ENCODE measurements at places on chromosomes 7 and 10. TPM values are rescaled to one million over a fixed set of nuclear protein-coding genes. Genes with fewer than 3 reads are reported as not detected.

Gene ITGA8
- not detected for total RNA-seq

Gene MYH16
- total RNA-seq = not detected

Gene HIP1
- total RNA-seq = 2.6 TPM

Gene PPP1R17
- total RNA-seq = not detected

Gene AP1S1
- total RNA-seq = 11.7 TPM

Gene TSPAN12
- total RNA-seq = not detected

Gene PKD1L1
- 0.77 TPM for total RNA-seq

DNA sequence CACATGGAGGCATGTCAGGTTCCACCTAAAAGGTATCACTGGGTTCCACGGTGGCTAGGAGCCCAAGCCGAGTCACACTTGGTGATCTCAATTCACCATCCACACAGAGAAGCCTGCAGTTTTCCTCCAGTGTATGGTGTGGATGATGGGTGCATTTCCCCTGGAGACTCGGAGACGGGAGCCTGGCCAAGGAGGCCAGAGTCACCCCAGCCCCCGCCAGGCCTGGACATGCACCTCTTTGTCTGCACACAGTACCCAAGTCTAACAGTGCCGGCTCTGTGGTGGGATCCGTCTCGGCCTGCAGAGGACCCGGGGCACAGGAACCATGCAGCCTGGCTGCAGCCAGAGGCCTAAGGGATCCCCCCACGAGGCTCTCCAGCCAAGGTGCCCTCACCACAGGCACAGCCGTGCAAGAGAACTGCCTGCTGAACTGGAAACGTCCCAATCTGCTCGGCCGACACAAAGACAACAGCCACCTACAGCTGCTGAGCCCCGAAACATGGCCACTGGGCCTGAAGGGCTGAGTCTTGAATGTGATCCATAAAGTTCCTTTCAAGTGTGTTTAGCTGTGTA is 75.2 kb downstream of the DIP2C start:
- no peak for DNase-seq

DNA sequence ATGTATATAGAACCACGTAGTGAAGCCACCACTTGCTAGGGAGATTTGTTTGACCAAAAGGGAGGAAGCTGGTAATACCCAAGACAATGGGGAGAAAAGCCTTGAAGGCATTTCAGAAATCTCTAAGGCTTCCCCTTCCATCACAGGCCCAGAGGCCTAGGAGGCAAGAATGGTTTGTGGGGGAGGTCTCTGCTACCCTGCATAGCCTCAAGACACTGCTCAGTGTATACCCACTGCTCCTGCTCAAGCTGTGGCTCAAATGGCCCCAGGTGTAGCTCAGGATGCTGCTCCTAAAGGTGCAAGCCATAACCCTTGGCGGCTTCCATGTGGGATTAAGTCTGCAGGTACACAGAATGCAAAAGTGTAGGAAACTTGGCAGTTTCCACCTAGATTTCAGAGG is 1105.8 kb downstream of the GATA3 start:
- DNase-seq = no peak

- DNase-seq = no peak
These were observed 745.4 kb downstream of the PHTF2 start for GRCh38 chr7:78543976-78544375.

- no peak for DNase-seq
These were observed 10.0 kb upstream of the TLX1 start for GRCh38 chr10:101120884-101121653.

GRCh38 chr7:41624818-41625217 is 78.1 kb downstream of the INHBA start:
- no peak for DNase-seq

- no peak for DNase-seq
These were observed 70.0 kb downstream of the ATRNL1 start for GRCh38 chr10:115163129-115163528.

GRCh38 chr7:22571766-22572165 is 71.8 kb upstream of the STEAP1B start:
- no peak for DNase-seq

GRCh38 chr7:70812511-70812910 is 319.4 kb upstream of the GALNT17 start:
- no peak for DNase-seq

DNA sequence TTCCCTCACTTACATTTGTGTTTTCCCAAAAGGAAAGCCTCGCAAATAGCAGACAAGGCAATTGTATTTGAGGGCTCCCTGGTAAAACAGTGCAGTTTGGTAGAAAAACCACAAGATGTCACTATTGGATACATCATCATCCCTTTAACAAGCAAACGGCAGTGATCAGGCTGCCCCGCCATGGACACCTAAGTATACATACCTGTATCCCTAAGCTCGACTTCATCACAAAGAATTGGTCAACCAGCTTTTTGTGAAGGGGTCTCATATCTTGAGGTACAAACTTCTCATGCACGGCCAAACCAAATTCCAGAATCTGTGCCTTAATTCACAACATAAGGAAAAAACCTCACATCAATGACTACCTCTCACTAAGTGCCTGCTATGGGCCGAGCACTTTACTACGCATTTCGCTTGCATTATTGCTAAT is 179.5 kb upstream of the IMMP2L start:
- DNase-seq = no peak

- DNase-seq = no peak
These were observed 49.7 kb downstream of the OAT start for GRCh38 chr10:124369066-124369465.

- DNase-seq = no peak
These were observed 524.8 kb upstream of the TPK1 start for GRCh38 chr7:145360511-145361100.

DNA sequence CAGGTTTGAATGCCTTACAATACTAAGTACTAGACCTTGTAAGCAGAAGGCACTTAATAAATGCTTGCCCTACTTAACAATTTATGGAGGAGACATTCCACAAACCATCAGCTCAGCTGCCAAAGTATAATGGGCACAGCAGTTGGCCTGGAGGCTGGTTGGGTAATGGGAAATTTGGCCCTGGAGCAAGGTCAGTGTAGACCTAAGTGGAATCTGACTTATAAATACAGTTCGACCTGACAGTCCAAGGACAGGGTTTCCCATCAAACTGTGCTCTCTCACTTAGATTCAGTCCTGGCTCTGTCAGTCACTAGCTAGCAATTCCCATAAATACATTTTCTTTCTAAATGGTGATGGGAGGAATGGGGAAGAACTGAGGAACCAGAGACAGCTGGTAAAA is 62.6 kb upstream of the ABCB4 start:
- DNase-seq = no peak

DNA sequence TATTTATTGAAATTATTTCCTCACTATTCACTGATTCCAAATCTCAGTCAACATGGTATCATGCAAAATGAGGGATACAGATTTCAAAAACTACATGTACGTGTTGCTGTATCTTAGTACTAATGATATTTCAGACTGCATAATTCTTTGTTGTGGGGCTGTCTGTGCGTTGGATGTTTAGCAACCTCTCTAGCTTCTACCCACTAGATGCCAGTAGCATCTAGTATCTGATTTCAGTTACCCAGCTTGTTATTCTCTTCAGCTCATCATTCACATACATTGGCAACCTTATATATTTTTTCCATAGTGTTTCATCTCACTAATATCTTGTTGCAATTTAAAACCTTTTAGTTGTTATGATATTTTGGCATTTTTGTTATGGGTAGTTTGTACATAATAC is 22.5 kb upstream of the WASL start:
- no peak for DNase-seq

DNA sequence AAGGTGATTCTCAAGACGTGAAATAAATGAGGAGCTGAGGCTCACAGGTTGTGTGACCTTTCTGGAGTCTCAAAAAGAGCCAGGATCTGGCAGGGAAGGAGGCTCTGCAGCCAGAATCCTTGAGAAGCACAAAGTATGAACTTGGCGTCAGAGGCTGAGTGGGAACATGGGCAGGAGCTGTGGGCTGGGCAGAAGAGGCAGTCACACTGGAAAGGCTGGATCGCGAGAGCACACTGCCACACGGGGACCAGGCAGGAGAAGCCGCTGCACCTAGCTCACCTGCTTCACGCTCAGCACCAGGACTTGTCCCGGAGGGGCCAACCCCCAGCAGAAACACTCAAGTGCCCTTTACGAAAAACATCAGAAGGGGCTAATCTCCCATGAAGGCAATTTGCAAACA is 535.0 kb downstream of the TNS3 start:
- DNase-seq = no peak

GRCh38 chr10:33570495-33570894 is 236.0 kb upstream of the NRP1 start:
- DNase-seq = no peak

DNA sequence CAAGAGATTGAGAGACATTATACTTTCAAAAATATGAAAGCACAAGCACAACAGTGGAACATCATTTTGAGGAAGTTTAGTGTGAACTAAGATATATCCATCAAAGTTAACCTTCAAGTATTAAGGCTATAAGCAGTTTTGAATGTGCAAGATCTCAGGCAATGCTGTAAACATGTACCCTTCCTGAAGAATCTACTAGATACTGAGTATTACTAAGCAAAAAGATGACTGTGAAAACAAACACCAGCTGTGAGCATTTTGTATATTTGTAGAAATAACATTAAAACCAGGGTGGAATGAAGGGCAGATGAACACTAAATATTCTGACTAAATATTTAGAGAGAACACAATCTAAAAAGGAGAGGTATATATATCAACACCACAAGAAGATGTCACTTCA is 41.3 kb upstream of the ADRA2A start:
- DNase-seq = no peak

Measured in T-helper 17 cell (primary cell).